Natural killer cell (primary cell): ENCODE measurements at places on chromosomes 6 and 20. TPM values are rescaled to one million over a fixed set of nuclear protein-coding genes. Genes with fewer than 3 reads are reported as not detected.

- DNase-seq, result no peak
- peaks cover 20% of the 10 kb centered on the region for H3K4me1 ChIP-seq
- H3K36me3 ChIP-seq, result no peaks in the 10 kb centered on the region
- H3K27me3 ChIP-seq, result peaks cover 6% of the 10 kb centered on the region
Measured at GRCh38 chr20:50292591-50293283, 102.1 kb downstream of the CEBPB start.

GRCh38 chr20:17369506-17369905, 142.7 kb downstream of the PCSK2 start:
- no peak overlapping the region for H3K27ac ChIP-seq
- H3K36me3 ChIP-seq, result no peaks in the 10 kb centered on the region
- DNase-seq, result no peak
- H3K27me3 ChIP-seq, result no peaks in the 10 kb centered on the region

DNA sequence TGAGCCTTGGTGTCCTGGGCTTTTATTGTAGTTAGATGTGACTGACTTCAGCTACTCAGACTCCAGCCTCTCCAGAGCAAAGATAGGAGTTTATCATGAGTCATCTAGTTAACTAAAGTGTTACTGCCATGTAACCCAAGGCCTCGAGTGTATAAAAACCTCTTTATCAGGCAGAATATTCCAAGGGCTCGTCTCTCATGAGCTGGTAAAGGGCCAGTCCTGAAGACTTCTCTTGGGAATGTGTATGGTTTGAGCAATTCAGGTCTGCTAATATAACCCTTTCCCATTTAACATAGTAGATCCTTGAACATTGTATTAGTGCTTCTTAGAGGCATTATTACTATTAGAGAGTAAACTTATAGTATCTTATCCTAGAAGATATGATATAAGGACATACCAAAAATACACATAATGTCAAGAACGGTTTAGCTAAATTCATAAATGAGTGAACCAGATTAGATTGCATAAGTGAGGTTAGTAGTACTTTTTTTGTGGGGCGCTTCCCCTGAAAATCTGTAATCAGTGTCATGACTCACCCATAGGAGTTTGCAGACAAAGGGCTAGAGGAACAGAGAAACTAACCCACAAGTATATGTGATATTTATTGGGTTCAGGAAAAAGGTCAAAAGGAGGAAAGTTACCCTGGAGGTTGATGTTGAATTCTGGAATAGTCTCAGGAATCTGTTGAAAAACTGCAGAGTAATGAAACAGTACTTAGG, 16.0 kb downstream of the DSE start:
- no peaks in the 10 kb centered on the region for H3K36me3 ChIP-seq
- H3K27ac ChIP-seq, result no peak overlapping the region
- H3K4me3 ChIP-seq, result no peak overlapping the region
- no peaks in the 10 kb centered on the region for H3K27me3 ChIP-seq
- peaks cover 4% of the 10 kb centered on the region for H3K4me1 ChIP-seq
- DNase-seq, result peak; percentile 16

DNA sequence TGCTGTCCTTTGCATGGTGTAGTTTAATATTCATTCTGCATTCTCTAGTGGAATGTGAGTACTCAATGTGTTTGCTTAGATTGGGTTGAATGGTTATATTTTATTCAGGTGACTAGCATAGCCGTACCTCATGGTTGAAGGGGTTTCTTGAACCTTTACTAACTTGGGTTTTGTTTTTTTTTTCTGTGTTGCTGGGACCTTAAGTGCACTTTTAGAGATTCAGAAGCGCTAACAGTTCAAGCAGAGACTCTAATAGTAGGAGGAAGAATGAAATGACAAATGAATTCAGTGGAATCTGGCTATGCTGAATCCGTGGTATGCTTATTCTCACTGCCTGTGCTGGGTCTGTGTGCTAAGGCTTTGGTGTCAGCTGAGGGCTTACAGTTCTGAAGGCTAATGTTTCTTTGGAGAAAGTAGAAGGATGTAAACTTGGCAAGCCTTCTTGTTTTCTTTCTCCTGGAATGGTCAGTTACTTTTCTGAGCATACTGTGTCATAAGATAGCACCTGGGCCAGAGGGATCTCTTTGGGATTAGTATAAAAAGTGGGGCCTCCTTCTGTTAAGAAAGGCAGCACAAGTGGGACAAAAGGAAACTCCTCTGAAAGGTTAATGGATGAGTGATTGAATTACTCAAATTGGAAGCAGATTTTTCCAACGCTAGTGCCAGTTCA, 28.7 kb downstream of the RNF144B start:
- DNase-seq, result no peak
- H3K4me1 ChIP-seq, result no peaks in the 10 kb centered on the region
- H3K4me3 ChIP-seq, result no peak overlapping the region
- no peak overlapping the region for H3K27ac ChIP-seq
- H3K36me3 ChIP-seq, result no peaks in the 10 kb centered on the region

DNA sequence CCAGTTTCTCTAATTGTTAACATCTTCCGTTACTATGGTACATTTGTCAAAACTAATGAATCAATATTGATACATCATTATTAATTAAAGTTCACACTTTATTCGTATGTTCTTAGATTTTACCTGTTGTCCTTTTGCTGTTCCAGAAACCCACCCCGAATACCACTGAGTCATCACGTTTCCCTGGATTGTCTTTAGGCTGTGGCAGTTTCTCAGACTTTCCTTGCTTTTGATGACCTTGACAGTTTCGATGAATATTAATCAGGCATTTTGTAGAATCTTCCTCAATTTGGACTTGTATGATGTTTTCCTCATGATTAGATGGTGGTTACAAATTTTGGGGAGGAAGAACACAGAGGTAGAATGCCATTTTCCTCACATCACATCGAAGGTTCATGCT, 39.1 kb upstream of the AIG1 start:
- H3K36me3 ChIP-seq, result no peaks in the 10 kb centered on the region
- no peak overlapping the region for H3K4me3 ChIP-seq
- no peak for DNase-seq
- no peaks in the 10 kb centered on the region for H3K4me1 ChIP-seq
- no peaks in the 10 kb centered on the region for H3K27me3 ChIP-seq

DNA sequence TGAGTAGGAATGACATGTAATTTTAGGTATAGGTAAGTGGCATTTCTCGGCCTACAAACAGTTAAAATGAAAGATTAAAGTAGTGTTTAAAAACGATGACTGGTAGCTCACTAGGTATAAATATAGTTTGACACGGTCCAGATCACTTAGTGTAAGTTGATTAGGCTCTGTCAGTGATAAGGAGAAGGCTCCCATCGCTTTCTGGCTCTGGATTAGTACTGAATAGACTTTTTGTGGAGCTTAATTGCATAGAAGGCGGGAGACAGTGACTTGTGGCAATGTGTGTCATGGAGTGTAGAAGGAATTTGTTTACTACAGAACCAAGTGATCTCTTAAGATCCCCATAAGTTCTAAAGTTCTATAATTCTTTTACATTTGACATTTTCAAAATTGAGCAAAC, 6.7 kb downstream of the PYGB start:
- H3K27me3 ChIP-seq, result no peaks in the 10 kb centered on the region
- DNase-seq, result no peak
- peaks cover 3% of the 10 kb centered on the region for H3K4me1 ChIP-seq
- peaks cover 2% of the 10 kb centered on the region for H3K36me3 ChIP-seq
- H3K4me3 ChIP-seq, result no peak overlapping the region

- H3K27ac ChIP-seq, result no peak overlapping the region
- H3K36me3 ChIP-seq, result no peaks in the 10 kb centered on the region
- no peaks in the 10 kb centered on the region for H3K27me3 ChIP-seq
- no peaks in the 10 kb centered on the region for H3K4me1 ChIP-seq
- no peak for DNase-seq
- no peak overlapping the region for H3K4me3 ChIP-seq
Measured at GRCh38 chr6:1110164-1110563, 201.7 kb upstream of the FOXQ1 start.

DNA sequence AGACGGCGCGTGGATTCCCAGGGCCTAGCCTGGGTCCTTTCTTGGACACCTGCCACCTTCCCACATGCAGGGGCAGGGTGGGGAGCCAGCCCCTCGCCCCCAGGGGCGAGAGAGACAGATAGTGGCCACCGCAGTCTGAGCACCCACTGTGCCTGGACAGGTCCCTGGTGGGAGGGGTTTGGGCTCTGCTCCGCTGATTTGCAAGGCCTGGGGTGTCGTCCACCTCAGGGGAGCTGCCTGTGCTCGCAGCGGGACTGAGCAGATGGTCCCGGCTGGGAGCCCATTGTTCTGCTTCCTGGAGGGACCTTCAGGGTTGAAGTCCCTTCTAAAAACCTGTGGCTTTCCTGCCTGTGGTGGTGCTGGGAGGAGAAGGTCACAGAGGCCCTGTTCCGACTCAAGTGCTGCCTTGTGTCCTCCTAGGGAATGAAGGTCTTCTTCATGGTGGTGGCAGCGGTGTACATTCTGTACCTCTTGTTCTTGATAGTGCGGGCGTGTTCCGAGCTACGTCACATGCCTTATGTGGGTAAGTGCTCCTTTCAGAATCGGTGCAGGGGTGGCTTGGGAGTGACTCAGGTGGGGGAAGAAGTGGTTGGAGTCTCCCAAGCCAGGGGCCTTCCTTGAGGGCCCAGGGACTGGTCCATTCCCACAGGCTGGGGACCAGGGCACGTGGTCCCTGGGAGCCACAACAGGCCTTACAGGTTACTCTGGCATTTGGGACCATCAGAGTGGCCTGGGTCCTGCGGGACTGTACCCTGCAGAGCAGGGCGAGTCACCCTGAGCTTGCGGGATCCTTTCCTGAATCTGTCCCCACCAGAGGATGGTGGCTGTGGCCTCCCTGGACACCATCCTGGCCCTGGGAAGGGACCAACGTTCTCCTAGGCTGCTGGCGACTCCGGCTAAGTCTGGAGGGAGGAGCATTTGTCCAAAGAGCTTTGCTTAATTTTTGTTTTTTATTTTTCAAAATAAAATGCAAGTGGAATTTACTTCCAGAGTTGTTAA, 19.6 kb downstream of the DYNLT1 start:
- no peak for DNase-seq
- no peak overlapping the region for H3K4me3 ChIP-seq
- H3K27ac ChIP-seq, result no peak overlapping the region
- no peaks in the 10 kb centered on the region for H3K4me1 ChIP-seq
- H3K27me3 ChIP-seq, result no peaks in the 10 kb centered on the region

GRCh38 chr6:12848964-12849808, 132.6 kb downstream of the PHACTR1 start:
- no peak for DNase-seq
- no peaks in the 10 kb centered on the region for H3K4me1 ChIP-seq
- H3K36me3 ChIP-seq, result no peaks in the 10 kb centered on the region

DNA sequence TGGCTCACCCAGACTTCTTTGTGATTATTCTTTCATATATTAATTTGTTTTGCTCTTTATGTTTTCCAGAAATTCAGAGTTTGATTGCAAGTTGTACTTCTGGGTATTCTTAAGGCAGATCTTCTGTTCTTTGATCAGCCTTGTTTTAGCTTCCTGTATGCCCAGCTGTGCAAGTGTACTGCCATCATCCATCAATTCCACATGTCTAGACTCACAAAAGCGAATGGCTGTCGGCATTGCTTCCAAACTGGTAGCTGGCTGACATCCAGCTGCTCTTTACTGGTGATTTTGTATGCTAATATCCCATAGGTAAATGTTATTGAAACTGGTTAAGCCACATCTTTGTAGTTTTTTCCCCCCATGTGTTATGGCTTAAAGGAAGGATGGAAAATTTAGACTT, 1084.8 kb upstream of the CITED2 start:
- no peaks in the 10 kb centered on the region for H3K4me1 ChIP-seq
- no peaks in the 10 kb centered on the region for H3K36me3 ChIP-seq
- H3K27me3 ChIP-seq, result no peaks in the 10 kb centered on the region
- H3K4me3 ChIP-seq, result no peak overlapping the region
- DNase-seq, result no peak

GRCh38 chr6:33211666-33212422, 3.5 kb downstream of the RING1 start:
- peaks cover 17% of the 10 kb centered on the region for H3K27me3 ChIP-seq
- H3K27ac ChIP-seq, result no peak overlapping the region
- no peak overlapping the region for H3K4me3 ChIP-seq
- H3K4me1 ChIP-seq, result peaks cover 26% of the 10 kb centered on the region
- no peak for DNase-seq

- H3K4me1 ChIP-seq, result peaks cover 14% of the 10 kb centered on the region
- no peak overlapping the region for H3K27ac ChIP-seq
- DNase-seq, result no peak
- H3K27me3 ChIP-seq, result no peaks in the 10 kb centered on the region
- no peak overlapping the region for H3K4me3 ChIP-seq
- H3K36me3 ChIP-seq, result no peaks in the 10 kb centered on the region
Measured at GRCh38 chr6:31171931-31172905, 1.7 kb upstream of the POU5F1 start.

GRCh38 chr20:53322651-53323050, 271.0 kb downstream of the ZNF217 start:
- no peaks in the 10 kb centered on the region for H3K36me3 ChIP-seq
- H3K4me1 ChIP-seq, result no peaks in the 10 kb centered on the region
- no peaks in the 10 kb centered on the region for H3K27me3 ChIP-seq
- no peak for DNase-seq

- H3K36me3 ChIP-seq, result peaks cover 8% of the 10 kb centered on the region
- H3K27ac ChIP-seq, result no peak overlapping the region
- no peaks in the 10 kb centered on the region for H3K27me3 ChIP-seq
Measured at GRCh38 chr6:53287336-53288225, 61.2 kb downstream of the ELOVL5 start.

DNA sequence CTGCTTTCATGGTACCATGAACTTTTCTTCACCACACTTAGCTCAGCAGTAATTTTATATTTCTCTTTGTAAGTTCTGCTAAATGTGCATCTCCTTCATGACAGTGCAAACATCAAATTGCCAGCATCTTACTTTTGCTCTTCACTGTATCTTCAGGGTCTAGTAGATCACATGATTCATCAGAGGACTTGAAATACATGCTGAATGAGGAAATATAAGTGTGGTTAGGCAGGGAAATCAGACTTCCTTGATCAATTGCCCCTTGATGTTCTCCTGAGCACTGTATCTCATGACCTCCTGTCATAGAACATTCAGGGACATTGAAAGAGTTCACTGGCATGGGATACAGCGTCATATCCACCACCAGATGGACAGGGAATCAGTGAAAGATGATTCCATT, 25.3 kb upstream of the POLR1H start:
- no peak for DNase-seq
- no peak overlapping the region for H3K4me3 ChIP-seq
- H3K27ac ChIP-seq, result no peak overlapping the region
- H3K36me3 ChIP-seq, result peaks cover 4% of the 10 kb centered on the region

The IL20RA gene
- total RNA-seq, result not detected

The KCNG1 gene
- not detected for total RNA-seq

The PET117 gene
- total RNA-seq, result 11.7 TPM

The SMOC2 gene
- total RNA-seq, result not detected

The SLPI gene
- not detected for total RNA-seq

The OPRL1 gene
- 2.2 TPM for total RNA-seq

The KDM1B gene
- 13.0 TPM for total RNA-seq

The TBX18 gene
- not detected for total RNA-seq

The CLPSL2 gene
- not detected for total RNA-seq
